Stimulated activated naive CD4-positive, alpha-beta T cell (primary cell): ENCODE measurements at places on chromosomes 1 and 21.

GRCh38 chr1:203034422-203035110, 8.3 kb downstream of the PPFIA4 start:
- DNase-seq: no peak

GRCh38 chr21:37758982-37759381, 157.3 kb downstream of the KCNJ6 start:
- no peak for DNase-seq

- DNase-seq: peak; percentile 22
Observed at GRCh38 chr1:27993241-27993640, 33.5 kb downstream of the XKR8 start.

DNA sequence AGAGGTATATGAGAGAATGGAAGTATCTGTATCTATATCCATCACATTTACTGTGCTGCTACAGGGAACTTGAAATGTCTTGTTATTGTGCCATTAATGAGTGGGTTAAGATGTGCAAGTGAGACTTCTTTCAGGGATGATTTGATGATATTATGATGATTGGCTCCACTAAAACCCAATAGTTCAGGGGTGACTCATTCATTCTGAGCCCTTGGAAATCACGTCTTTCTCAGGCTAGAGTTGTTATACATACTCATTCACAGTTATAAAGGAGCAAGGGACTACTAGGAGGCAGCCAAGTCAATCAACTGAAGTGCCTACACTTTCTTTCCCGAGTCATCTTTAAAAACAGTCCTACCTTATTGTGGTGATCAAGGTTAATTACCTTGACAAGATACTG, 1109.8 kb upstream of the B3GALT2 start:
- DNase-seq: no peak
